GOT3 (cell line): ENCODE measurements at places on chromosomes 13 and 19.

DNA sequence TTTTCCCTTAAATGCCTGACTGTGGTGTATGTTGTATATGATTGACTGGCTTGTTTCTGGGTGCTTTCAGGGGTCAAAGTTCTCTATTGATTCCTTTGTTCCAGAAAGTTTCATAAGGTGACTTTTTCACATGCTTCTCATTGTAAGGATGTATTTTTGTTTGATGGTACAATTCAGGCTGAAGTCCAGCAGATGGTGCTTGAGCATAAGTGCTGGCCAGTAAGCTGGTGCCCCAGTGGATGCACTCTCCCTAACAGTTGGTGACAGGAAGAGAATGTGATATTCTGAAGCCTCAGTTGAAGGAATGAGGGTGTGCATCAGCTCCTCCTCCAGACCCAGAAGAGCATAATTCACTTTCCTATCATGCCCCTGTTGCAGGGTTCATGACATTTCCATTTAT lies 1941.6 kb upstream of the PRR20A start:
- DNase-seq, result no peak

- no peak for DNase-seq
Observed at GRCh38 chr19:45047188-45047797, 8.4 kb downstream of the CLASRP start.

DNA sequence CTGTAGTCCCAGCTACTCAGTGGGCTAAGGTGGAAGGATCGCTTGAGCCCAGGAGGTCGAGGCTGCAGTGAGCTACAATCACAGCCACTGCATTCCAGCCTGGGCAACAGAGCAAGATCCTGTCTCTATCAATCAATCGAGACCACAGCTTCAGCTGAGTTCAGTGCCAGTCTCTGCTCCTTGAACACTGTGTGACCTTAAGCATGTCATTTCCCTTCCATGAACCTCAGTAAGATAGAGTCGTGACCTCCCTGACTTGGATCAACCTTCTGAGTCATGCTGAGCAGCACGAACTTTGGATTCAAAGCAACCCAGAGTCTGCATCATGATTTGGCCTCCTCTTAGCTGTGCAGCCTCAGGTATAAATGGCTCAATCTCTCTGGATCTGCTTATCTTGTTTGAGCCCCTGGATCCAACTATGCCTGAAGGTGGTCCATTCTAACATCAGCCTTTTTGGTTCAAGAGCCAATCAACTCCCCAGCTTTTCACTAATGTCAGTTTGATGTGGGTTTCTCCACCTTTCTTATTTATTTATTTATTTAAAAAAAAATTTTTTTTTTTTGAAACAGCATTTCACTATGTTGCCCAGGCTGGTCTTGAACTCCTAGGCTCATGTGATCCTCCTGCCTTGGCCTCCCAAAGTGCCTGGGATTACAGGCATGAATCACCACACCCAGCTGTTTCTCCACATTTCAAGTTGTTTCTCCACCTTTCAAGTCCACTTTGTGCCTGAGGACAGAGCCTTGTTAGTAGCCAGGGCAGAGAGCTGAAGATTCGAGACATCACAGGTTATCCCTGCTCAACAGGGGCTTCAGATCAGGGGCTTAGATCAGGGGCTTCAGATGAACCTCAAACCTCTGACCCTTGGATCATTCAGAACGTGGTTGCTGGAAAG lies 26.4 kb downstream of the PTPRS start:
- no peak for DNase-seq

GRCh38 chr13:78709028-78709427 lies 50.1 kb upstream of the OBI1 start:
- no peak for DNase-seq

- DNase-seq, result no peak
Observed at GRCh38 chr13:99057310-99057975, 79.6 kb upstream of the DOCK9 start.

DNA sequence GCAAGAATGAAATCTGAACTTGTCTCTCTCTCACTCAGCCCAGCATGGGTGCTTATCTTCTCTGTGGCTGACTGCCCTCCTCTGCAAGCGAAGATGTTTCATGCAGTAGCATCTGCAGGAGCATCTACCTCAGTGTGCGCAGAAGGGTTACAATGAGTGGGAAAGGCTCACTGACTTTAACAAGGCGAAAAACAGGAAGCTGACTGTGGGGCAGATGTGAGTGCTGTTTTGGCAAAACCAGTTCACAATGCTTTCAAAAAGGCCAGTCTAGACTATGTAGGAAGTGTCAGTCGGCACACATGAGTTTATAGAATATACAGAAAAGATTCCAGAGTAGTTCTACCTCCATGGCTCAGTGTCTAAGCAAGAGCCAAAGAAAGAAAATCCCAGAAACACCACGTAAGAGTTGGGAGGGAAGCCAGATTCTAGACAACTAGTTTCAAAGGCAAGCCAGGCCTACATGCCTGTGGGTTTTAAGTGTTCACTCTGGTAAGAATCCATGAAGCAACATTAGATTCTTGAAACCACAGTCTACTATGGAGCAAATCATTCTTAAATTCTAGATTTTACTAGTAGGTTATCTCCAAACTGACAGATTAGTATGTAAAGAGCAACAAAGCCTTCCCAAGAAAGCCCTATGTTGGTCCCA lies 124.5 kb downstream of the ABCC4 start:
- DNase-seq, result no peak

DNA sequence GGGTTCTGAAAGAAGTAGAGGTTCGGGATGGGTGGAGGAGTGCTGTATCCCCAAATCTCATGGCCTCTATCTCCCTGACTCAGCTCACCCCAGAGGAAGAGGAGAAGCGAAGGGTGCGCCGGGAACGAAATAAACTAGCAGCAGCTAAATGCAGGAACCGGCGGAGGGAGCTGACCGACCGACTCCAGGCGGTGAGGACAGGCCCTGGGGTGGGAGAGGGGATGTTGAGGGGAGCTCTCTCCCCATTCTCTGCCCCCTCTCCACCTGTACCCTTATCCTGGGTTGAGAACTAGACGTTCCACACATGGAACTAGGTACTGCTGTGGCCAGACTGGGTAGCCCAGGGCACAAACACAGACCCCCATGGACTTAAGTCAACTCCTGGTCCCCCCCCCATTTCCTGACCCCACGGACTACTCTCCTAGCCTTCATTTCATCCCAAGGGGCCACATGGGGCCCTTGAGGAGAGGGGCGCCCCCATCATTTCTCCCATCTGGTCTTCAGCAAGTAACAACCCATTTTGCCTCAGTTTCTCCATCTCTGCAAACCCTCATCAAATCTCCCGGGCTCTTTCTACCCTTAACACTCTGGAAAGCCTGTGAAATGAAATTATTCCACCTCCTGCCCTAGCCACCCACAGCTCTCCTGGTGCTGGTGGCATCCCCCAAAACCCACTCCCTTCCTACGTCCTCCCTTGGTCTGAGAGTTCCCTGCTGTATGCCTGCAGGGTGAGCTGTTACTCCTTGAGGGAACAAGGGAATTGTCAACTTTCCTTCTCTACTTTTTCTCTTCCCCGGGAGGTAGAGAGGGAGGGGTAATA lies 3.5 kb downstream of the FOSB start:
- DNase-seq, result no peak

GRCh38 chr13:42891591-42891990 lies 100.5 kb downstream of the EPSTI1 start:
- no peak for DNase-seq

DNA sequence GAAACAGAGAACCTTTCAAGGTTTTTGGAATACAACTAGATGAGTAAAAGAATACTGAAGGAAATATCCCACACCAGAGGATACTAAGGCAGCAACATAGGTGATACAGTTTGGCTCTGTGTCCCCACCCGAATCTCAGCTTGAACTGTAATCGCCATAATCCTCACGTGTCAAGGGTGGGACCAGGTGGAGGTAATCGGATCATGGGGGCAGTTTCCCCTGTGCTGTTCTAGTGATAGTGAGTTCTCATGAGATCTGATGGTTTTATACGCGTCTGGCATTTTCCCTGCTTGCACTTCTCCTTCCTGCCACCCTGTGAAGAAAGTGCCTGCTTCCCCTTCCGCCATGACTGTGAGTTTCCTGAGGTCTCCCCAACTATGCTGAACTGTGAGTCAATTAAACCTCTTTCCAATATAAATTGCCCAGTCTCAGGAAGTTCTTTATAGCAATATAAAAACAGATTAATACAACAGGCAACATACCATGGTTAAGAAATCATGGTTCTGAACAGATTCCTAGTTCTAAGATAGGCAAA lies 97.0 kb downstream of the ABCC4 start:
- DNase-seq, result no peak

- DNase-seq, result no peak
Observed at GRCh38 chr13:74061926-74062595, 72.1 kb downstream of the KLF12 start.

DNA sequence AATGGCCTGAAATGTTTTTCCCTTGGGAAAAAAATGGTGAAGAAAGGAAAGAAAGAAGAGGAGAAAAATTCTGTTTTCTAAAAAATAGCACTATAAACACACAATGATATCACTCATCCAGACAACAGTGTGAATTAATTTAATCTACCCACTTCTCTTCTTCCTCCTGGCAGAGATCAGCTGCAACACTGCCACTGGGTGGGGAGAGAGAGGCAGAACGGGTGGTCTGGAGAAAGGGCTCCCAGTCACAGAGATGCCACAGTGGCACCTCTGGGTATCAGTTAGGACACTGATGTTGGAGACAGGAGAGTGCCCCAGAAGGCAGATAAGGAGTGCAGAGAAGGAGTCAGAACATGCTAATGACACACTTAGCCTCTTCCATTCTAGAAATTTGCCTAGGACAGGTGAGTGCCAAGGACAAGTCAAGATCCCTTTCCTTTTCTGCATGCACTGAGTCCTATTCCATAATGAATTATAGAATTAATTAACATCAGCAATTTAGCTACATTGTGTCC lies 168.6 kb downstream of the SUCLA2 start:
- DNase-seq, result no peak

- no peak for DNase-seq
Observed at GRCh38 chr13:103487841-103488240, 421.6 kb upstream of the SLC10A2 start.

DNA sequence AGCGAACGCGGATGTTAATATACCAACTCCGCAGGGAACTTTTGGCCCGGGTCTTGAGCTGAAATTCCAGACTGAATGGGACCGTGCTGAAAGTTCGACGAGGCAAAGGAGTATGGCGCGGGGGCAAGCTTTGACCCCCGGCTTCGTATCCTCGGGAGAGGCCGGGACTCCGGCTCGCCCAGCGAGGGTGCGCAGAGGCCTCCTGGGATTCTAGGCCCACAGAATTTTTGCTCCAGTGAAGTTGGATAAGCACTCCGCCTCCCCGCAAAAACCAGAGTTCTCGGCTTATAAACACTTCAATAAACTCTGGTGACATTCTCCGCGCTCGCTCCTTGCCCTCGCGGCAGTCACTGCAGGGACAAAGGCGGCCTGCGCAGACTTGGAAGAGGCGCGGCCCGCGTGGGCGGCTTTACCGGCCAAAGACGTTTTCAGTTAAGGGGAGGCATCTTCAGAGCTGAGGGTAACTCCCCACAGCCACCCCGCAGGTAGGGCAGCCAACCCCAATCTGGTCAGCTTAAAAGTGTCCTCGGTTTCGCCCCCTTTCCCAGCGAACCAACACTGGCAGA lies 112.6 kb downstream of the KCNRG start:
- DNase-seq, result no peak

GRCh38 chr13:94433055-94433961 lies 46.2 kb downstream of the DCT start:
- DNase-seq, result no peak

DNA sequence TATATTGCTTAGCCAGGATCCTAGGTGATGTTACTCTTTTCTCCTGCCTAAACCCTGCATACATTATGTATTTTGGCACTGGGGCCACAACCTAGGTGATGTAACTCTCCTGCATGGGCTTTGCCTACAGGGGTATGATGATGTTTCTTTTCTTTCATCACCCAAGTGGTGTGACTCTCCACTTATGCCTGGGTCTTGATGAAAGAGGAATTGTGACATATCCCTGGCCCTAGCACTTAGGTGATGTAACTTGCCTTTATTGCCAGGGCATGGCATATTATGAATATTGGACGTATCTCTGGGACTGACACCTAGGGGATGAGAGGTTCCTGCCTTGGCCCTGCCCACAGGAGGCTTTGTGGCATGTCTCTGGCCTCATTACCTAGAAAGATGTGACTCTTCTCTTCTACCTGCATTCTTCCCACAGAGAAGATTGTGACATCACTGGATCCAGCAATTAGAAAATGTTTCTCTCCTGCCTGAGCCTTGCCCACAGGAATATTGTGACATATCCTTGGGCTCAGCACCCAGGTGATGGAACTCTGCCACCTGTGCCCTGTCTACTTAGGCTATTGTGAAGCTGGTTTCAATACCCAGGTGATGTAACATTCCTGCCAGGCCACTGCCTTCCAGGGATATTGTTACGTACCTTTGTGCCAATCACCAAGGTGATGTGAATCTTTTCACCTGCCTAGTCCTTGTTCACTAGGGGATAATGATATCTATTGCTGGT lies 27.3 kb upstream of the ZNF254 start:
- DNase-seq, result no peak

GRCh38 chr13:112069061-112069844 lies 2.3 kb downstream of the SOX1 start:
- DNase-seq, result no peak

DNA sequence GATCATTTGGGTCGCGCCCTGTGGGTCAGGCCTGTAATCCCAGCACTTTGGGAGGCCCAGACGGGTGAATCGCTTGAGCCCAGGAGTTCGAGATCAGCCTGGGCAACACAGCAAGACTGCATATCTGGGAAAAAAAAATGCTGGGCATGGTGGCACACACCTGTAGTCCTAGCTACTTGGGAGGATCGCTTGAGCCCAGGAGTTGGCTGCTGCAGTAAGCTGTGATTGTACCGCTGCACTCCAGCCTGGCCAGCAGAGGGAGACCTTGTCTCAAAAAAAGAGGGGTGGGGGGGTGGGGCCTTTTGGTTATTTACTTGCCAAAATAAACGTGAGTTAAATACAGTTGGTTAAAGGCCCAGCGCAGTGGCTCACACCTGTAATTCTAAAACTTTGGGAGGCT lies 9.8 kb upstream of the ZNF544 start:
- no peak for DNase-seq

DNA sequence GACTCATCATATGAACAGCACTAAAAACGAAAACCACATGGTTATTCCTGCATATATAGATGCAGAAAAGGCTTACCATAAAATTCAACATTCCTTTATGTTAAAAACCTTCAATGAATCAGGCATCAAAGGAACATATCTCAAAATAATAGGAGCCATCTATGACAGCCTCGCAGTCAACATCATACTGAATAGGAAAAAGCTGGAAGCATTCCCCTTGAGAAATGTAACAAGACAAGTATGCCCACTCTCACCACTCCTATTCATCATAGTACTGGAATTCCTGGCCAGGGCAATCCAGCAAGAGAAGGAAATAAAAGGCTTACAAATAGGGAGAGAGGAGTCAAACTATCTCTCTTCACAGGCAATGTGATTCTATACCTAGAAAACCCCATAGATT lies 179.6 kb upstream of the HTR2A start:
- no peak for DNase-seq

DNA sequence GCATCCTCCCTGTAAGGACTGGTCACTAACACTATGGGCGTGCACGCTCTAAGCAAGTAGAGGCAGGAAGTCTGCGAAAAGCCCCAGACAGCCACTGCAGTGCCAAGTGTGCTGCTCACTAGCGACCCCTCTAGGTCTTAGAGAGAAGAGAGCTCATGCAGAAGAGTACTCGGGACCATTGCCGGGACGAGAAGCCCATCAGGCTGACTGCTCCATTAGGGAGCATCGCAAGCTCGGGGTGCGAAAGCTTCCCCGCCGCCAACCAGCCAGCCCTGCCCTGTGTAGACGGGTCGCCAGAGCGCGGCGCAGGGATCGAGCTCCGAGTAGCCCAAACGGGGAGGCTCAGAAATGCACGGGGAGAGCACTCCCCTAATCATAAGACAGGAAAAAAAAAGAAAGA lies 16.6 kb downstream of the POU4F1 start:
- no peak for DNase-seq
